ENCODE measurements at places on chromosomes 3 and 15. TPM values are rescaled to one million over a fixed set of nuclear protein-coding genes. Genes with fewer than 3 reads are reported as not detected.

DNA sequence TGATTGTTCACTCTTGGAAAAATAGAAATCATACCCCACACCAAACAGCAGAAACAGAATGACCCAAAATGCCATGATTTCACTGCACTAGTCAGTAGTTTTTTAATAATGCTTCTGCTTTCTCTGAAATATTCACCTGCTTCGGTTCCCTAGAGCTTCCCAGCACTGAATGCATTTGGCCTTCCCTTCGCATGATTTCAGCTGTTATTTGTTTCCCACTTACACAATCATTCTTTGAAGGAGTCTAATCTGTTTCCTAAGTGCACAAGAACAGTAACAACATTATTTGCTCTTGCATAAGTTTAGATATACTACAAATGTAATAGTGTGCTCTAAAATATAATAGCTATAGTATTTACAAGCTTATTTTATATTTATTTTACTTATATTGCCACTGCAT lies 178.7 kb downstream of the STAC start:
- no peaks in the 10 kb centered on the region for H3K27me3 ChIP-seq
- no peaks in the 10 kb centered on the region for H3K4me1 ChIP-seq
- no peak for DNase-seq
- H3K36me3 ChIP-seq = no peaks in the 10 kb centered on the region
- no peak overlapping the region for H3K4me3 ChIP-seq

DNA sequence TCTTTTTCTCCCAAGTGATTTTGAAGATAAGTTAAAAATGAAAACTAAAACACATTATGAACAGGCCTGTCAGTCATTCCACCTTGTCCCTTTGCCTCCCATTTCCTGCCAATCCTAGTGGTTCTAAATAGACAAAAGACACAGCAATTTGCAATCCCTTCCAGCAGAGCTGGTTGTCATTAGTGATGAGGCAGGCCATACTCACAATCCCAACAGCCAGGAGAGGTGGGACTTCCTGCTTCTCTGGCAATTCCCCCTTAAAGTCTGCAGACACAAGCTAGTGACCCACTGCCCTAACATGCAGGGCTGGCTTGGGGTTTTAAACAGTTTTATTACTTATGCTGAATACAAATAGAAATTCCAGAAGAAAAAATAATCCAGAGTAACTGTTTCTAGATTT lies 38.4 kb upstream of the RBP1 start:
- H3K36me3 ChIP-seq = no peaks in the 10 kb centered on the region
- H3K27ac ChIP-seq = no peak overlapping the region
- DNase-seq = no peak
- no peaks in the 10 kb centered on the region for H3K27me3 ChIP-seq
- no peak overlapping the region for H3K4me3 ChIP-seq

- H3K36me3 ChIP-seq = no peaks in the 10 kb centered on the region
- no peak for DNase-seq
- no peaks in the 10 kb centered on the region for H3K27me3 ChIP-seq
- no peaks in the 10 kb centered on the region for H3K4me1 ChIP-seq
Observed at GRCh38 chr3:177452831-177453450, 255.7 kb upstream of the TBL1XR1 start.

Gene ILDR1
- 6.3 TPM for total RNA-seq

Gene XXYLT1
- total RNA-seq = 2.5 TPM

DNA sequence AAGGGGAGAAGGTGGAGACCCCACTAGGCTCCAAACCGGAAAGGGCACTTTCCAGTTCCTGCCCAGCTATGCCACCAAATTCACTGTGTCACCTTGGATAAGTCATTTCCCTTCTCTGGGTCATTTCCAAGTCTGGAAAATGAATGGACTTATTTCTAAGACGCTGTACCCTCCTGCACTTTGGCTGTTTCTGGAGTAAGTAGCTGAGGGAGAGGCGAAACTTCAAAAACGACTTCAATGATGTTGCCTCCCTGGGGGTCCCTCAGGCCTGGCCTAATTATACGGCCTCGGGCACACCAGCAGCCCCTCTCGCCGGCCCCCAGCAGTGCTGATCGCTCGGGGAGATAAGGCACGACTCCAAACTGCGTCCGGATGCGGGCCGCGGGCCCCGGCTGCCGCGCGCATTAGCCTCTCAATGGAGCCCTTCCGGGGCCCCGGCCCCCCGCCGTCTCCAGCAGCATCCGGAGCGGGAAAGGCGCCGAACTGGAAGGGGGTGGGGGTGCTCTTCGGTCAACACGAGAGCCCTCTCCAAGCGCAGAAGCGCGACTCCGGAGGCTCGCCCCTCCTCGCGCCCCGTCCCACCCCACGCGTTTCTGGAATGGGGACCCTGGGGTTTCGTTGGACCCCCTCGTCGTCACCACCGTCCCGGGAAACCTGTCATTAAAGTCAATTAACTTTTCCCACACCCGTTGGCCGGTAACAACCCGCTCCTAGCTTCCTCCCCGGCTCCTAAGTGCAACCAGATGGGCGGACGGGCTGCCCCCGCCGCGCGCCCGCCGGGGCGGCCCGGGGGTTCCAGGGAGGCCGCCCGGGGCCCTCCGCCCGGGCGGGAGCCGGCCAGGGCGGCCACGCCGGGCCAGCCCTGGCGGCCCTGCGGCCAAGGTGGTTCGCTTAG lies 4.8 kb downstream of the HES1 start:
- no peaks in the 10 kb centered on the region for H3K27me3 ChIP-seq
- no peaks in the 10 kb centered on the region for H3K36me3 ChIP-seq
- H3K4me1 ChIP-seq = peaks cover 10% of the 10 kb centered on the region
- DNase-seq = peak; percentile 77

Gene USP4
- 22.0 TPM for total RNA-seq

DNA sequence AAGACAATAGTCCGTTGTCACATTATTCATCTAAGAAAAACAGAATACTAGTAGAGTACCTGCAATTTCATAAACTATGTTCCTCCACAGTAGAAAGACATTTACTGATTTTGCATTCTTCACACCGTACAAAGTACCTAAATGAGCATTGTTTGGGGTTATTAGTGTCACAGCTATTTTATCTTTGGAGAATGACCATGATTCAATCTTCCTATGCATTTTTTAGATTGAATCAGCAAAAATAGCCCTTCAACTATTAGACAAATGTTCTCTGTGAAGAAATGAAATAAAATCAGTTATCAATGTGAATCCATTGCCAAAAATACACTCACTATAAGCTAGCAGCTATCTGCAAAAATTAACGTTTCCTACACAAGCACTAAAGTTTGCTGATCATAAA lies 176.6 kb downstream of the PLCH1 start:
- H3K27me3 ChIP-seq = no peaks in the 10 kb centered on the region
- H3K4me1 ChIP-seq = no peaks in the 10 kb centered on the region
- no peak overlapping the region for H3K27ac ChIP-seq

DNA sequence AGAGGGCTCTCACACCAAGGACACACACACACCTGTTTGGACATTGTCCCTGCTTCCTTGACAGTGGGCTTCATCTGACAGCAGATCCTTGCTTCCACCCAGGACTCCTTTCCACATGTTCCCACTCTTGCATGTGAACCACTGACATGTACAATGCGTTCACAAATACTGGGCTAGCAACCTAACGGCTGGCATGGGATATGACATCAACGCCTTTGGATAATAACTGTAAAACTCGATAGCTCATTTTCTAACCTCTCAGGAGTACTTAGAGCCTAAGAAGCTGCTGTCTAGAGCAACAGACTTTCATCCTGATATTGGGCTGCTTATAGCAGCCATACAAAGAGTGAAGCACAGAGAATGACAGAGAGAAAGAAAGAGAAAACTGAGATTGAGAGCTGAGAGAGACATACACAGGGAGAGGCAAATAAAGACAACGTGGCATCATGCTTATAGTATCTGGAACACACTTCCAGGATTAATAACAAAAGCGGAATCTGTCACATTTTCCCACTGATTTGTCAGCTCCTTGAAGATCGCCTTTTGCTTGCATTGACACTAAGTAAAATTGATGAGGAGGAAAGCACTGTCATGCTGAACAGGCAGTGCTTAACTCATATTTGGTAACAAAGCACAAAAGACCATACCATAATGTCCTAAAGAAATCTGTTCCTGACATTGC lies 1.7 kb downstream of the GUCA1C start:
- H3K27ac ChIP-seq = peak overlapping the region; percentile 61
- DNase-seq = no peak
- no peaks in the 10 kb centered on the region for H3K36me3 ChIP-seq
- H3K4me1 ChIP-seq = no peaks in the 10 kb centered on the region
- peak overlapping the region; percentile 15 for H3K4me3 ChIP-seq

- no peak for DNase-seq
- no peaks in the 10 kb centered on the region for H3K27me3 ChIP-seq
- peaks cover 5% of the 10 kb centered on the region for H3K4me1 ChIP-seq
- no peak overlapping the region for H3K27ac ChIP-seq
- H3K36me3 ChIP-seq = no peaks in the 10 kb centered on the region
Observed at GRCh38 chr15:50904211-50904610, 4.3 kb upstream of the AP4E1 start.

- no peak for DNase-seq
- no peaks in the 10 kb centered on the region for H3K36me3 ChIP-seq
- no peaks in the 10 kb centered on the region for H3K4me1 ChIP-seq
- H3K4me3 ChIP-seq = no peak overlapping the region
Observed at GRCh38 chr3:164250923-164251322, 827.4 kb downstream of the SI start.

DNA sequence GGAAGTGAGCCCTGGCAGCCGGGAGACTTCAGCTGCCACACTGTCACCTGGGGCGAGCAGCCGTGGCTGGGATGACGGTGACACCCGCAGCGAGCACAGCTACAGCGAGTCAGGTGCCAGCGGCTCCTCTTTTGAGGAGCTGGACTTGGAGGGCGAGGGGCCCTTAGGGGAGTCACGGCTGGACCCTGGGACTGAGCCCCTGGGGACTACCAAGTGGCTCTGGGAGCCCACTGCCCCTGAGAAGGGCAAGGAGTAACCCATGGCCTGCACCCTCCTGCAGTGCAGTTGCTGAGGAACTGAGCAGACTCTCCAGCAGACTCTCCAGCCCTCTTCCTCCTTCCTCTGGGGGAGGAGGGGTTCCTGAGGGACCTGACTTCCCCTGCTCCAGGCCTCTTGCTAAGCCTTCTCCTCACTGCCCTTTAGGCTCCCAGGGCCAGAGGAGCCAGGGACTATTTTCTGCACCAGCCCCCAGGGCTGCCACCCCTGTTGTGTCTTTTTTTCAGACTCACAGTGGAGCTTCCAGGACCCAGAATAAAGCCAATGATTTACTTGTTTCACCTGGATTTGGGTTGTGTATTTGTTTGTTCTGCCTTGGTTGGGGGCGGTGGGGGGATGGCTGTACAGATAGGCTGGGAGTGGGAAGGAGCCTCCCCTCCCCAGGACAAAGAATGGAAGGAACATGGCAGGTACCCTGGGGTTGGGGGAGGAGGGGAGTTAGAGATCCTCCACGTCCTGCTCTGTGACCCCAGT lies 2.9 kb upstream of the GRM2 start:
- no peak overlapping the region for H3K4me3 ChIP-seq
- no peaks in the 10 kb centered on the region for H3K4me1 ChIP-seq
- no peaks in the 10 kb centered on the region for H3K27me3 ChIP-seq
- H3K27ac ChIP-seq = no peak overlapping the region

Gene ANKDD1A
- total RNA-seq = 4.9 TPM

- H3K27ac ChIP-seq = peak overlapping the region; percentile 90
- no peak overlapping the region for H3K4me3 ChIP-seq
- no peaks in the 10 kb centered on the region for H3K36me3 ChIP-seq
- H3K27me3 ChIP-seq = no peaks in the 10 kb centered on the region
Observed at GRCh38 chr3:129399895-129400357, 28.5 kb downstream of the EFCAB12 start.

DNA sequence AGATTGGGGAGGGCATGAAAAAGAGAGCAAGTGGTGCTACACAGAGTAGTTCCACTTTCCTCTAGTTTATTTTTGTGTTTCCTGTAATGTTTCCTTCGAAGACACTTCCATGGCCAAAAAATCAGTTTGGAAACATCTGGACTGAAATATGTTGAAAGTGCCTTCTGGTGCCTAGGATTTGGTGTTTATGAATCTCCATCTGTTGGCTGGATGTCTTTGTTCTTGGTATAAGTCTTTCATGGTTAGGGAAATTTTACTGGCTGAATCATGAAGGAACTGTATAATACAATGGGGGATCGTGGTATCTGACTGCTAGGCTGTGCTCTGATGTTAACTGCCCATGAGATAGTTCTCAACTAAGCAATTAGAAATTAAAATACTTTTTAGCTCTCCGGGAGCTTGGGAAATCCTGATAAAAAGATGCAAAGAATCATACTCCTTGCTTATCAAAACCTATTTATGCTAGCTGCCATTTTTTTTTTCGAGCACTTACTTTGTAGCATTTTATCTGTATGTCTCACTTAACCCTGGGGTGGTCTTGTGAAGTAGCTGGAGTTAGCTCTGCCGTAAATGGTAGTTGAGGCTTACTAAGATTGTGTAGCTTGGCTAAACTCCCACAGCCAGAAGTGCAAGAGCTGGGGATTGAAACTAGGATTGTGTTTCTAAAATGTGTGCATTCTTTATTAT lies 21.9 kb downstream of the AKAP13 start:
- H3K27me3 ChIP-seq = no peaks in the 10 kb centered on the region
- H3K4me3 ChIP-seq = no peak overlapping the region
- H3K27ac ChIP-seq = peak overlapping the region; percentile 6
- H3K4me1 ChIP-seq = peaks cover 6% of the 10 kb centered on the region

- no peaks in the 10 kb centered on the region for H3K27me3 ChIP-seq
- H3K36me3 ChIP-seq = no peaks in the 10 kb centered on the region
- no peak overlapping the region for H3K27ac ChIP-seq
- H3K4me3 ChIP-seq = no peak overlapping the region
Observed at GRCh38 chr15:90386221-90386620, 1.8 kb upstream of the IQGAP1 start.

Gene SIDT1
- 0.59 TPM for total RNA-seq

GRCh38 chr15:31340047-31340446 lies 13.4 kb downstream of the KLF13 start:
- no peak overlapping the region for H3K4me3 ChIP-seq
- peak overlapping the region; percentile 78 for H3K27ac ChIP-seq
- H3K27me3 ChIP-seq = no peaks in the 10 kb centered on the region
- H3K36me3 ChIP-seq = no peaks in the 10 kb centered on the region
- DNase-seq = no peak

DNA sequence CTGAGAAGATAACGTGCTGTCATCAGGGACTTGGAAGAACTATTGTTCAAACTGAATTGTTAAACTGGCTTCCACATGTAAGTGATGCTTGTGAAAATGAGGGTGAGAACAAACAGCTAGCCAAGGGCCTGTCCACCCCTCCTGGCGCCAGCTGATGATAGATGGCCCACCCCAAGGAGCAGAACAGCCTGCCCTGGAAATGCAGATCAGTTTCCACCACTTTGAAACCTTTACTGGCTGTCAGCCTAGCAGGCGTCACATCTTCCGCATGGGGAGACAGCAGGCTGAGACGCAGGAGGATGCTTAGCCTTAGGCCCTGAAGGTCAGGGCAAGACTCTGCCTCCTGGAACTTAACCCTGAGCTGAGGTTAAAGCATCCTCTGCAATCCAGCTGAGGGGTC lies 6.4 kb upstream of the SLC51B start:
- H3K4me1 ChIP-seq = no peaks in the 10 kb centered on the region
- no peak for DNase-seq
- H3K36me3 ChIP-seq = no peaks in the 10 kb centered on the region
- no peak overlapping the region for H3K4me3 ChIP-seq
- no peaks in the 10 kb centered on the region for H3K27me3 ChIP-seq

- H3K36me3 ChIP-seq = no peaks in the 10 kb centered on the region
- H3K4me1 ChIP-seq = no peaks in the 10 kb centered on the region
- H3K27me3 ChIP-seq = no peaks in the 10 kb centered on the region
Observed at GRCh38 chr3:151476344-151477018, 15.6 kb upstream of the IGSF10 start.

Gene AADACL2
- not detected for total RNA-seq

- H3K4me3 ChIP-seq = no peak overlapping the region
- DNase-seq = no peak
- H3K27me3 ChIP-seq = no peaks in the 10 kb centered on the region
- peaks cover 13% of the 10 kb centered on the region for H3K4me1 ChIP-seq
Observed at GRCh38 chr3:157572559-157573270, 69.5 kb upstream of the VEPH1 start.

Gene CYP11A1
- total RNA-seq = not detected

All from pancreas (tissue), 10 donors.